ENCODE measurements at places on chromosomes 7 and 10. TPM values are rescaled to one million over a fixed set of nuclear protein-coding genes. Genes with fewer than 3 reads are reported as not detected.

GOLGA7B gene
- 1.7 TPM for total RNA-seq

DNAJC1 gene
- 50.1 TPM for total RNA-seq

ZCWPW1 gene
- 3.3 TPM for total RNA-seq

TWIST1 gene
- total RNA-seq, result not detected

Measured in mononuclear cell (primary cell).